GM04503 (cell line): ENCODE measurements at places on chromosomes 5 and 9.

DNA sequence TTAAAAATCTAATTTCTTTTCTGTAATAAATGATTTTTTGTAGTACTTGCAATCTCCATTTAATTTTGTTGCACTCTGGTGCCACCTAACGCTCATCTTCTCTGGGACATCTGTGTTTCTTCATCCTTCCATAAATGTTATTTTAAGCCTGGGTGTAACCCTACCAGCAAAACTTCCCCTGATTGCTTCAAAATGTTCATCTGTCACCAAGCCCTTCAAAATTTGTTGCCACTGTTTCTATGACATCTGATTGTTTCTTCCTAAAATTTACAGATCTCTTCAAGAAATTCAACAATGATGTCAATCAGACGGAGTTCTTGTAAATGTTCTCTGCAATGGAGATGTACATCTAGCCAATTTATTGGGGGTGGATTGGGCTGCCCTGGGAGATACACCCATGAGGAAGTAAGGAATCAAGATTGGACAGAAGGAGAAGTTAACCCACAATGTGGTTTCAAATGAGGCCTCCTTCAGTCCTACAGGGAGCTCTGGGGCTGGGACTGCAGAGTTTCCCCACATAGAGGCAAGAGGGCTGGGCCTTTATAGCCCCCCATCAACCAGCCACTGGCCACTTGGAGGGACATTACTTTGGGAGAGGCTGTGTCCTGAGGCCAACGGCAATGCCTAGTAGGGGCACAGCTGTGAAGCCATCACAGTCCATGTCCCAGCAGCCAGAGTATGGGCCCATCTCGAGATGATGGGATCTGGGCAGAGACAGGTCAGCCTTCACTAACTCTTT is 23.3 kb downstream of the MCTP1 start:
- DNase-seq: peak; percentile 4

- peak; percentile 19 for DNase-seq
Measured at GRCh38 chr5:5497152-5497788, 74.8 kb downstream of the ICE1 start.

DNA sequence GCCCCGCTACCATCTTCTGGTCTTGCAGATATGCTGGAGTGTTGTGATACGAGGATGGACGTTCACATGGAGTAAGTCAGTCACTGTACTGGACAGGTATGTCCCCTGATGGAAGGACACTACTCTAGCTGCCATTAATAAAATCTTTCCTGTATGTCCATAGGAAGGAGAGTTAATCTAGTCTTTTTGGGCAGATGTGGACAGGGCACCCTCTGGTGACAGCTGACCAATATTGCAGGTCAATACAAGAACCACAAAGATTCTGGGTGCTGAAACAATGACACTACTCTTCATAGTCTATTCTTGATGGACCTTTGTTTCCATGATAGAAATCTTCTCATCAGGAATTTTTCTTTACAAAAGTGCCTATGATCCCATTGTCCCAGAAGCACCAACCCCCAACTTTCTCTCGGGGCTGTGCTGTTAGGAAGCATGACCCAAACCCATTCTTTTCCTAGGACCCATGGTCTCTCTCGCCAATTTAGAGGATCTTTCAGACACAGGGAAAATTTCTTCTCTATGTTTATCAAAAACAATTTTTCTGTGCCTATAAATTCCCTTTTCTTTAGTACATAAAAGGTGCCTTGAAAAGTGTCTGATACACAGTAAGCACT is 376.9 kb downstream of the DTWD2 start:
- DNase-seq: no peak

GRCh38 chr9:70534471-70534870 is 120.0 kb upstream of the KLF9 start:
- no peak for DNase-seq

- no peak for DNase-seq
Measured at GRCh38 chr5:62375627-62376026, 28.1 kb downstream of the DIMT1 start.
